NCI-H2227 treated with DMSO at 0.1 percent for 48 hours (cell line): ENCODE measurements at places on chromosomes 4 and X.

- DNase-seq, result no peak
Measured at GRCh38 chr4:76620723-76621468, 185.9 kb downstream of the SHROOM3 start.

DNA sequence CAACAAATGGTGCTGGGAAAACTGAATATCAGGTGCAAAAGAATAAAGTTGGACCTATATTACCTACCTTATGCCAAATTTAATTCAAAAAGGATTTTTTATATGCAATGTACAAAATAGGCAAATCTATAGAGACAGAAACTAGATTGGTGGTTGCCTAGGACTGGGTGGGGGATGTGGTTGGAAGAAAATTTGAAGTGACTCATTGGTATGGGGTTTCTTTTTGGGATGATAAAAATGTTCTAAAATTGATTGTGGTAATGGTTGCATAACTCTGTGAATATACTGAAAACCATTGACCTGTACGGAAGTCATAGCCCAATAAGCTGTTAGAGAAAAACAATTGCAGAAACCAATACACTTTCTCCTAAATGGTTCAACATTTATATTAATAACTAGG is 72.1 kb downstream of the COL4A5 start:
- no peak for DNase-seq

GRCh38 chr4:58111818-58112217 is 1001.6 kb upstream of the IGFBP7 start:
- no peak for DNase-seq

DNA sequence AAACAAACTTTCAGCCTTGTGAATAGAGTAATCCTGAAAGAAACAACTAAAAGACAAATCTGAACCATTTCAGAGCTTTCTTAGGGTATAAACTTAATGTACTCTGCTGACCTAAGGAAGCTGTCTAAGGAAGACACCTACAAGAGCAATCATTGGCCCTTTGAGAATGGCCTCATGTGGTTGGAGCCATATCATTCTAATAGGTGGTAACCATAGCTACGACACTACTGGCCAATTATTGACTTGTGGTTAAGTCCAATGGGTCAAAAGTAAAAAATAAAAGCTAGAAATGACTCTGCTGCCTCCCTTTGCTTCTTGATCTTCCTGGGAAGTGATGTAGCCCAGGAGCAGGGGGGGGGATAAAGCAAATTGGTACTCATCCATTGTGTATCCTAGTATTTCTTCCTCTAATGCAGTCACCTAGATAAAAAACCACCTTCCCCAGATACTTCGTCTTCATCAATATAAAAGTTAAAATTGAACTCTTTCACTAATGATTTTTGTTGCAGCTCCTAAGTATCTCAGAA is 547.0 kb downstream of the ARAP2 start:
- DNase-seq, result no peak

GRCh38 chr4:67167849-67168248 is 377.5 kb downstream of the CENPC start:
- DNase-seq, result no peak
